GM23248 (cell line): ENCODE measurements at places on chromosomes 1 and 21.

DNA sequence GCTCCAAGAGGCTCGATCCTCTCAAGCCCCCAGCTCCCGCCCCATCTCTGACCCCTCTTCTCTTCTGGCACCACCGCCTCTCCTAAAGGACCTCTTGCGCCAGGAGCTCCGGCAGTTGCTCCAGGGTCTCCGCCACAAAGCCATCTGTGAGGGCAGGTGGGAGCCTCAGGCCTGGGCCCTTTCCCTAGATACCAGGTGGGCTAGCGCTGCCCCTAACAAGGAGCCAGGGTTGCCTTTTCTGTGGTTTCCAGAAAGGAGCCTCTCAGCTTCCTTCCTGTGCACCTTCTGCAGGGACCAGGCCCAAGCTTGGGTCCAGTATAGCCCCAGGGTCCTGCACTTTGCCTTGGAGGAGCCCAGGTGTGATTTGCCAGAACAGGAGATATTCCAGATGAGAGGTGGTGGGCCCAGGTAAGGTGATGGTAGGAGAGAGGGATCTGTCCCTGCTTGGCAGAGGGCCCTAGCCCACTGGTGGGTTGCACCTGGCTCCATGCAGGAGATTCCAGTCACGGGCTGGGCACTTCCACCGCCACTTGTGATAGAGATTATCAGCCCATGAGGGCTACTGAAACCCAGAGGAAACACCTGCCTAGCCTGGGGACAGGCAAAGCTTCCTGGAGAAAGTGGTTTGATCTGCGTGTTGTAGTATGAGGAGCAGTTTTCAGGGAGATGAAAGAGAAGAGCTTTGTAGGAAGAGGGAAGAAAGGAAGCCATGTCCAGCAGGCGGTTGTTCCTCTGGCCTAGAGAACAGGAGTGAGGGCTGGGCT is 1.0 kb downstream of the CCDC24 start:
- DNase-seq, result no peak

GRCh38 chr1:116680752-116681151 is 13.2 kb upstream of the IGSF3 start:
- no peak for DNase-seq

GRCh38 chr21:40915114-40915513 is 68.2 kb upstream of the DSCAM start:
- no peak for DNase-seq

DNA sequence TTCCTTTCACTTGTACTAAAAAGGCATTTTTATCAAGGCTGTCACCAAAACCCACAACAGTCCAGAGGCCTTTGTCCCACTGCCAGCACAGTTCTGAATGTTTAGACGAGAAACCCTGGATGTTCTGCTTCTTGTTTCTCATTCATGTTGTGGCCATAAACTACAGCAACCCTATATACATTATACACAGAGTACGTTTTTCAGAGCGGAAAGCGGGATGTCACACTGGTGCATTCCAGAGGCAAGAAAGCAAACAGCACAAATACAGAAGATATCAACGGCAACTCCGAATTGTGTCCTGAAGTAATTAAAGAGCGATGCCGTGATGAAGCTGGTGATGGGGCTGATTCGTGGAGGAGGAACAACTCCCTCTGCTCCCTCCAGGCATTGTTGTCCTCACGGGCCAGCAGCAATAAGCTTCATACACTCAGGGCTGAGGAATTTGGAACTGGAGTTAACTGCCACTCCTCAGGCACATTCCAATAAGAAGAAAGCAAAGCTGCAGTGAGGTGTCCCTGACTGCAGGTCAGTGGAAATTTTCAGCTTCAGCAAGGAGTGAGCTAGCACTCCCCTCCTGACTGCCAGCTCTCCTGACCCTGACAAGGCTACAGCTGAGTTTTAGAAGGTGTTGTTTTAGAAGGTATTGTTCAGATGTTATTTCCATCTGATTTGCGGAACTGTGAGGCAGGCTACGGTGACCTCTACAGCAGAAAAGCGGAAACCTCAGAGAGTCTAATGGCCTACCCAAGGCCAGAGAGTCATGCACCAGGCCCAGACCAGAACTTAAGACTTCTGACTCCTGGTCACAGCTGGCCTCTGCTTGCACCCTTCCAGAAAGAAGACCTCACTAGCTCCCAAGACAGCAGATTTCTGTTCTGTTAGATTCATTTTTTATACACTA is 149.0 kb downstream of the TGFBR3 start:
- DNase-seq, result peak; percentile 95

- DNase-seq, result no peak
Measured at GRCh38 chr1:213159376-213159775, 108.3 kb downstream of the RPS6KC1 start.

GRCh38 chr1:22399421-22400091 is 52.1 kb upstream of the ZBTB40 start:
- no peak for DNase-seq

GRCh38 chr1:223161321-223161720 is 18.3 kb upstream of the TLR5 start:
- no peak for DNase-seq

- peak; percentile 32 for DNase-seq
Measured at GRCh38 chr1:72557446-72558049, 275.2 kb upstream of the NEGR1 start.
